ENCODE measurements at places on chromosomes 1 and 21.

GRCh38 chr1:55225228-55225627 lies 10.1 kb upstream of the USP24 start:
- DNase-seq: no peak

DNA sequence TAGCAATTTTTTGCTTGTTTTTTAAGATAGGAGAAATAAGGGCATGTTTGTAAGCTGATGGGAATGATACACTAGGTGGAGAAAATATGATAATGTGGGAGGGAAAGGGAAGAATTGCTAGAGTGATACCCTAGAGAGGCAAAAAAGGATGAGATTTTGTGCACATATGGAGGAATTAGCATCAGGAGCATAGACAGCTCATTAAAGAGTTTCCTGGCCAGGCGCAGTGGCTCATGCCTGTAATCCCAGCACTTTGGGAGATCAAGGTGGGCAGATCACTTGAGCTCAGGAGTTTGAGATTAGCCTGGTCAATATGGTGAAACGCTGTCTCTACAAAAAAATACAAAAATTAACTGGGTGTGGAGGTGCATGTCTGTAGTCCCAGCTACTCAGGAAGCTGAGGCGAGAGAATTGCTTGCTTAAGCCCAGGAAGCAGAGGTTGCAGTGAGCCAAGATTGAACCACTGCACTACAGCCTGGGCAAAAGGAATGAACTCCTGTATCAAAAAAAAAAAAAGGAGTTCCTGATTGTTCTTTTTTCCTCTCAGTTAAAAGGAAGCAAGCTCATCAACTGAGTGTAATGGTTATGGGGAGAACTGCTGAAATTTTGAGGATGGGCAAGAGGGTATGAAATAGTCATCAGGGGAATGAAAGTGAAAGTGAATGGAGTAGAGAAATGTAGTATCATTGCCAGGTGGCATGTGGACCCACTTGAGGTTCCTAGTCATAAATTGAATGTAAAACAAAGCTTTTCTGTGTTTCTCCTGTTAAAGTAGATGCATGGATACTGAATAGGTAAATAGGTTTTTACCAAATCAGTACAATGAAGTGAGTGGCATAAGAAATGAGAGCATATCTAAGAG lies 35.5 kb downstream of the SH3GLB1 start:
- no peak for DNase-seq

- no peak for DNase-seq
These were observed 21.4 kb downstream of the PRRC2C start for GRCh38 chr1:171506525-171507304.

- no peak for DNase-seq
These were observed 193.3 kb upstream of the SNX7 start for GRCh38 chr1:98468111-98468717.

DNA sequence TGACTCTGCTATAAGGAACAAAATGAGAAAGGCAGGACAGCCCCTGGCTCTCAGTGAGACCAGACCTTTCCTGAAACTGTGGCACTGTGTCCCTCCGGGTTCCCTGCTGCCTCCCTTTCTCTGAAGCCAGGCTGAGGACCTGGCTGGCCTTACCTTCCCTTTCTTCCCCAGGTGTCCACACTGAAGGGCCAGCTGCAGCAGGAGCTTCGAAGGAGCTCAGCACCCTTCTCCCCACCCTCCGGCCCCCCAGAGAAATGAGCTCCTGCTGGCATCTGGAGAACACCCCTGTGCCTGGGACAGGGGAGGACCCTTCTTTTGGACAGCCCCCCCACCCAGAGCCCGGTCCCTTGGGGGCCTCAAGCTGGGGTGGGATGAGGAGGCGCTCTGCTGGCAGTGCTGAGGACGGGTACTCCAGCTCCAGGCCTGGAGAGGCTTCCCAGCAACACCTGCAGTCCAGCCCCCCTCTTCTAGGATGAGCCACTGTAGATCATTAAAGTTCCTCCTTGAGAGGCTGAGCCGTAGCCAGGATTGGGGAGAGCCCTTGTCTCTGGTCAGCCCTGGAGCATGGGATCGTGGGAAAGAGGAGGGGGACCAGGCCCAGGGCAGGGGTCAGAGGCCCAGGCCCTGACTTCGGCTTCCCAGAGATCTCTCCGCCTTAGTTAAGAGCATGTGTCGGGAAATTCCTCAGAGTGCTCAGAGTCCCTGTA lies 8.1 kb downstream of the MFAP2 start:
- DNase-seq: no peak

DNA sequence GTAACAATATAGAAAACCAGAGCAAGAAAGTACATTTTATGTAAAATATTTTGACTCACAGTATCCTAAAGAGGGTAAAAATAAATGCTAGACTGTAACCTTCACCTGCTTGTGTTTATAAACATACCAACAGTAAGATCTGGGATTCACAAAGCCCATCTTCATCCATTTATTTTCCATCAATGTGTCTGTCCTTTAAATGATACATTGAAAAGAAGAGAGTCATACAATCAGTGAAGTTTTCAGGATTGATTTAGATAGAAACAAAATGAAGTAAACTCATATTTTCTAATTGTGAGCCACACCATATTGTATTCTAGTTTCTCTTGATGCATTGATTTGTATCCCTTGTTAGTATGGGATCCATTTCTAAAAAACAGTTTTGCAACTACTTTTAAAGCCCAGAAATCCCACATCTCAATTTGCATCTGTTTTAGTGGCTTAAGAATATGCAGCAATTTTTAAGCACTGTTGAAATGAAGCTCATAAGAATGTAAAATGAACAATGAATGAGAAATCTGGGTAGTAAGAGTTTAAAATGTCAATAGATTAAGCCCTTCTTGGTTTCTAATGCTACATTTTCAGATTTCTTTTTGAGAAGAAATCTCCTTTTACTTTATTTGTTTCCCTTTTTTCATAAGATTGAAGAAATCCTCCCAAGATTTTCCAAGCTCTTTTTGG lies 548.1 kb upstream of the ADGRL2 start:
- no peak for DNase-seq

Measured in stimulated activated CD8-positive, alpha-beta memory T cell treated with anti-CD3 and anti-CD28 coated beads, Interleukin-4, amount 100 ng/mL, for 1 hour (primary cell).